ENCODE measurements at places on chromosomes 2 and 18.

GRCh38 chr2:147355706-147356105, 489.1 kb upstream of the ACVR2A start:
- no peak for DNase-seq

- peak; percentile 77 for DNase-seq
These were observed 539 bp downstream of the LAPTM4A start for GRCh38 chr2:20050646-20051531.

GRCh38 chr2:85309699-85310321, 18.0 kb downstream of the TGOLN2 start:
- no peak for DNase-seq

- no peak for DNase-seq
These were observed 290.3 kb upstream of the CCDC68 start for GRCh38 chr18:55249550-55249949.

DNA sequence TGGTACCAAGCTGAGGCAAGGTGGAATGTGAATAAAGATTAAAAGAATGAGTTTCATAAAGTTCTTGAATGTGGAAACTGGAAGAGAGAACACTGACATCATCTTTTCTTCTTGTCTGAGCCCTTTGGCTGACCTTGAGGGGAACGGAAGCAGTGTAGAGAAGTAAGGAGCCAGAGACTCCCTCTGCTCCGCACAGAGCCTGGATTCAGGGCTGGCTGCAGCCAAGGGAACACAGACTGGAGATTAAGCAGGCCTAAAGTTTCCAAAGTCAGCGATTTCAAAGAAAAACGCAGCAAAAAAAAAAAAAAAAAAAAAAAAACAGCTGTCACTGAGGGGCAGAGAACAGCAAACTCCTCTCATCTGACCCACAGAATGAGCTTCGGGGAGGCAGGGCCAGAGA, 19.3 kb upstream of the ALK start:
- no peak for DNase-seq

- DNase-seq, result no peak
These were observed 70.8 kb upstream of the SLC39A10 start for GRCh38 chr2:195586062-195586714.

GRCh38 chr2:241413929-241414580, 58.0 kb downstream of the FARP2 start:
- no peak for DNase-seq

- DNase-seq, result no peak
These were observed 5.2 kb downstream of the ANKRD23 start for GRCh38 chr2:96838345-96839292.

- DNase-seq, result no peak
These were observed 455.8 kb downstream of the SETBP1 start for GRCh38 chr18:45136381-45137086.

DNA sequence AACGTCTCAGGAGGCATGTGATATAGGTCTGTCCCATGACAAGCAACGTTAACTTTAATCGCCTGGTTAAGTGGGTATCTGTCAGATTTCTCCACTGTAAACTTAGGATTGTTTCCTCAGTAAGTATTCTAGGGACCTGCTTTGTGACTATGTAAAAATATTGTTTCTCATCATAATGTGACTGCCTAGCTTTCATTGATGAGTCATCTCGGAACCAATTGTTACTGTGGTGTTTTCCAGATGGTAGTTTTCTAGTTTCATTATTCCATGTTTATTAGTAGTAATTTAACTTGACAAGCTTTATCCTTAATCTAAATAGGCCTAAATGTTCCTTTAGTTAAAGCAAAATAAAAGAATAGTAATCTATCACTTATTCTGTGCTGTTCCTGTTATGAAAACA, 28.2 kb upstream of the GATA6 start:
- no peak for DNase-seq

GRCh38 chr2:21559351-21559750, 435.6 kb downstream of the TDRD15 start:
- no peak for DNase-seq

DNA sequence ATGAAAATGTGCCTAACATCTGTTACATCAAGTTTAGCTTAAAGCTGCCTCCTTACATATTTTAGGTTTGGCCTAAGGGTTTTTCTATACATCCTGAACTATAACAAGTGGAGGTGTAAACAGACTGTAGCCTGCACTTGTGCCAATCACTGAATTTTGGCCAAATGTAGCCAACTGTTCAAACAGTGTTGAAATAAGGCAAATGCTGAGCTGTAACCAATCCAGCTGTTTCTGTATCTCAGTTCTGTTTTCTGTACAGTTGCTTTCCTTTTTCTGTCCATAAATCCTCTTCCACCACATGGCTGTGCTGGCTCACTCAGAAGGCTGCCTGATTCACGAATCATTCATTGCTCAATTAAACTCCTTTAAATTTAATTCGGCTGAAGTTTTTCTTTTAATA, 19.2 kb upstream of the CAPN13 start:
- no peak for DNase-seq

- DNase-seq, result no peak
These were observed 18.2 kb downstream of the TTR start for GRCh38 chr18:31609886-31610285.

GRCh38 chr2:26620031-26620605, 21.0 kb downstream of the CIB4 start:
- no peak for DNase-seq

DNA sequence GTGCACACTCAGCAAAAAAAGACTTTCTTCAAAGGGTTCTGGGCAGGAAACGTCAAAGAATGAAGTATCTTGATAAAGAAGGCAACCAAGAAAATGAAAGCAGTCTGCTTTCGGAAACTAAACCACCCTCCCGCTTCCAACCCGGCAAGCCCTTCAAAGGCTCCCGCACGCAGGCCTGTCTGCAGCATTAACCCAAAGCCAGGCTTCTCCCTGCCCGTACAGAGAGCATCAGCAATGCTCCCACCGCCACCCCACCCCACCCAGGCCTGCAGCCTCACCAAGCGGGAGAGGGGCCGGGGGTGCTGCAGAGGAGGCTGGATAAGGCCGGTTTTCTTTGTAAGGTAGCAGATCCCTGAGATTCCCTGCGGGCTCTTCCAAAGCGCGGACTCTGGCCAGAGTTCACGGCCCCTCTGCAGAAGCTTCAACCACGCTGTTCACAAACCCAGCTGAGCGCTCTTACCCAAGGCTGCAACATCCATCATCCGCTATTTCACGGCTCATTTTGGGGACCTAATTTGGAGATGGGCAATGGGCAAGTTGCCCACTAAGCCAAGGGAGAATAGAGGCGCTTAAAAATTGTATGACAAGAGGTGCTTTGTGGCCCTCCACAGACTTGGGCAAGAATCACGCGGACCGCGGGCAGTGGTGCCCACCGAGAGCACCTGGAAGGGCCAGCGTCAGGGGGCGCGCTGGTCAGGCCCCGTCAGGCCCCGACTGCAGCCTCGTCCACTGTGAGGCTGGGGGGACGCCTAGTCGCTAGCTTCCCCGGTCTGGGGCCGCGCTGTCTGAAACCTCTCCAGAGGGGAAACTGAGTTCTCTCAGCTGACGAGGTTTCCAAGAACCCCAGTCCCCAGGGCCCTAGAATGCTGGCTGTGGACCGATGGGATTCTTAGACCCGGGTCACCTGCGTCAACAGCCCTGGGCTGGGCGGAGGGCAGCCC, 225.4 kb upstream of the ID2 start:
- DNase-seq, result no peak

DNA sequence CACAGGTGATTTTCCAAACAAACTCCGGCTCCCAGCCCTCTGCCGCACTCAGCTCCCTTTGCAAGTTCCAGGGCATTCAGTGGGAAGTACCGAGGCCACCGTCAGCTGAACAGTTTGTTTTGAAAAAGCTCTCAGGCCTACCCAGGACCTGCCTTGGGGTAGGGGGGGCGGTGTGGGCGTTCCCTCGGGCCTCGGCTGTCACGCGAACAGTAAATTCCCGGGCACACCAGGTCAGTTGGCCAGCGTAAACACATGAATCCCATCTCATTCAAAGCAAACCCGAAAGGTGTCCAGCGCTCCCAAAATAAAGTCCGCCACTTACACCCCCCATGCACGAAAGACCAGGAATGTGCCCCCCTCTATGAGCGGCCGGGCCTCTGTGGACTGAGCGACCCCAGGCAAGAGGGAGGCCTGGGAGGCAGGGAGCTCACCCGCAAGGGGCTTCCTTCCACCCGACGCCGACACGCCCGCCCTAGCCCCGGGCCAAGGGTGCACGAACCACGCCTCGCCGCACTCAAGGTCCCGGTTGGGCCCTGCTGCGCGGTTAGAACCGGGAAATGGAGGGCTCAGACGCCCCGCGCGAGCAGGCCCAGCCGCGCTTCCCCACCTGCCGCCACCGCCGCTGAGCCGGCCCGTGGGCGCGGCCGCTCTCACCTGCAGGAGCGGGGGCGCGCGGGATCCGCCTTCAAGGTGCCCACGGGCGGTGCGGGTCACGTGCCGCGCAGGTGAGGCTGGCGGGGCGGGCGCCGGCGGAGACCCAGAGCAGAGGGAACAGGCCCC, at the start of gene WDSUB1:
Gene WDSUB1, minus strand, starts transcription at position 775 of the 780 bp plus-strand sequence. CDS start 3,634 bp downstream, outside the sequence.
- DNase-seq, result no peak

DNA sequence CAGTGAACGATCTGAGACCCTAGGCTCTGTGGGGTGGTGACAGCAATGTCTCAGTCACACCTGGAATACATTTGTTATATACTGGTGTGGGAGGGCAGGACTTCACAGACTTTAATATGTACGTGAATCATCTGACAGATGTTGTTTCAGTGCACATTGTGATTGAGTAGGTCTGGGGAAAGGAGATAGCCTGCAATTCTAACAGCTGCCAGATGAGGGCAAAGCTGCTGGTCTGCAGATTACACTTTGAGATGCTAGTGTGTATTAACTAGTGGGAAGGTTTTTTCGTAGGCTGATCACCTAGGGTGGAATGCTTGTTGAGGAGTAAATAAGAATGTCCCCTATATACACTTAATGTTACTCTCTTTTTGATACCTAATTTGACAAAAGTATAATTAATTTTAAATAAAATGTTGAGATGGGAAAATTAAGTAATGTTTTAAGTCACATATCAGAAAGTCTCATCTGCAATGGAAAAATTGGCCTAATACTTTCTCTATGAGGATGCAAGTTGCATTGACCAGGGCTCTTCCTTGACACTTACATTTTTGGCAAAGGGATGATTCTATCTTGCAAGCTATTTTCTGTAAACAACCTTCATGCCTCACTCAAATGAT, 496.9 kb upstream of the HNMT start:
- peak; percentile 39 for DNase-seq

DNA sequence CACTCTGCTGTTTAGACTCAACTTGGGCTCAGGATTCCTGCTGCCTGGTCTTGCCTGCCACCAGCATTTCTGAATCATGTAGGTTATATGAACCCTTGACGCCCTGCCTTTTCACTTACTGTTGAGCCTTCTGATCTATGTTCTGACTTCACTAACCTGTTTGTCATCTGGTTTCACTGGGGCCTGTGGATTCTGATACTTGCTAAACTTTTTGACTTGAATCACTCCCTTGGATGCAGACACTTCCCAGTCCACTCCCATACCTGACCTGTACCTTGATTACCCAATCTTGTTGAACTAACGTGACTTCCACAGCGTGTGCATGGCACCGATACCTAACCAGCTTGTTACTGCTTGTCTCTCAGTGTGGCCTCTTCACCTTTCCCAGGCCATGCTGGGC, 35.6 kb upstream of the SPAG16 start:
- no peak for DNase-seq

GRCh38 chr2:230636684-230637271, 75.9 kb upstream of the CAB39 start:
- no peak for DNase-seq

DNA sequence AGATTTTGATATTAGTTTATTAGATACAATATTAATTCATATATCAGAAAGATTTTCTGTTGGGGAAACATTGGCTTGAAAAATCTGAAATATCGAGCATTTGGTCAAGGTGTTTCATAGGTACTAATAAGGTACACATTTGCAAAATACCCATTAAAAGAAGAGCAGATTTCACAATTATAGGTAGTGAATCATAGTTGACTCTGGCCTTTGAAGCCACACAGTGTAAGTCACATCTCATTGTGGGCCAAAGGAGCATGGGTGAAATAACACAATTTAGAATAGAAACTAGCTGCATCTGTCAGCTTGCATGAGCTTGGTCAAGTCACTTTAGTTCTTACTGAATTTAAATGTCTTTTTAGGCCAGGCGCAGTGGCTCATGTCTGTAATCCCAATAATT, 4.9 kb downstream of the KDM3A start:
- DNase-seq, result no peak

DNA sequence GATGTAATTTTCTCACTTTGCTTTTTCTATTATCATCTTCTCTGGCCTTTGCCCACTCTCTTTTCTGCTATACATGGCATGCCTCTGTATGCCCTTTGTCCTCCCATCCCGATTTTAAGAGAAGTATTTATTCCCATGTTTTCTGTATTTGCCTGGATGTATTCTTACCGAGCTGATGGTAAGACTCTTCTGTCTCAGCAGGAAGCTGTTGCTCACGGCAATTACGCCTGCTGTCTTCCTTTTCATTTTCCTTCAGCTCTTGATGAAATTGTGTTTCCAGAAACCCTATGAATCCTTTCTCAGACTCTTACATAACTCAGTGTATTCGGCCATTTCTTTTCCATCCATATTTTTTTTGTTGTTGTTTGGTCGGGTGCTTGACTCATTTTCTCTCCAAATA, 121.6 kb downstream of the SP3 start:
- DNase-seq, result no peak

GRCh38 chr2:219243291-219243761, 1.9 kb downstream of the GLB1L start:
- no peak for DNase-seq

DNA sequence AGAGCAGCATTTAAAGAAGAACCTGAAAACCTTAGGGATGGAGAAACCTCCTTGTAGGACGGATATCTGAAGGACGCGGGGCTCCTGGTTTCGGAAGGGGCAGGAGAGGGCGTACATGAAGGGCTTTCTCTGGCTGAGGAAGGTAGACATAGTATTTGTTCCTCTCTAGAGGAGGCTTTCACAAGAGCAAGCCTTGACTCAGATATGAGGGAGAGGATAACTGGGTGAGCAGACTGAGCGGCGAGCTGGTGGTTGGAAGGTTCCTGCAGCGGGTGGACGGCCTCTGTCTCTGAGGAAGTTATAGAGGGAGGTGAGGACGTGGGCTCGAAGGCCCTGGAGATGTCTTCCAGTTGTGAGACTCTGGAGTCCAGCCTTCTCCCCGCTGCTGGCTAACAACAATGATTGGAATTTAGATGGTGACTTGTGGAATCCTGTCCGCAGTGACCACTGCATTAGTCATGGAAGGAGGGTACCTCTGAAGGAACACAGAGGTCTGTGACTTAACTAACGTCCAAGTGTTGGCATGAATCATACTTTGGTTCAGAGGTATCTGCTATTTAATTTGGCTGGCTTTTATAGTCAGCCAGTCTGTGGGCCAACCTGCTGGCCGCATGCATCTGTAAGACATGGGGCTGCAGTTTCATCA, 80.9 kb downstream of the ASAP2 start:
- no peak for DNase-seq

- DNase-seq, result no peak
These were observed 79.0 kb downstream of the HDAC4 start for GRCh38 chr2:239321596-239322415.

GRCh38 chr18:76318607-76319006, 176.4 kb downstream of the ZNF516 start:
- DNase-seq, result no peak

GRCh38 chr2:15981646-15982045, 41.3 kb downstream of the MYCN start:
- DNase-seq, result no peak

- peak; percentile 92 for DNase-seq
These were observed 141.0 kb downstream of the RPIA start for GRCh38 chr2:88832311-88832991.

- DNase-seq, result no peak
These were observed 74.7 kb downstream of the TNFRSF11A start for GRCh38 chr18:62399781-62400308.

All from OCI-LY7 (cell line).